RWPE1 (cell line): ENCODE measurements at places on chromosomes 2 and 18.

GRCh38 chr2:153870308-153870707 lies 1.4 kb upstream of the GALNT13 start:
- no peak for DNase-seq

DNA sequence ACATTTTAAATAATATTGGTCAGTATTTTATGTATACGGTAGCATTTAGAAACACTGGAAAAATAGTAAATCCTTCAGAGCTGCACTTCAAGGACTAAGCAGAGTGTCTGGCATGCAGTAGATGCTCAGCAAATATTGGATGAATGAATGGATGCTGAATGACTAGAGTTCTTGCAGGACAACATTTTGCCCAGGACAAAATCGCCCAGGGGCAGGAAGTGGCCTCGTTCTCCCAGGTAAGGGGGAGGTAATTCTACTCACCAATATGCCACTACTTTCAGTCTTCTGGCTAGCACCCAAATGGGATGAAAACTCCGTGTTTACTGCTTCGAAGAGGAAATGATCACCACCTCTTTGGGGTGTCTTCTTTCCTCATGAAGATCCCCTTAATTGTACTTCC lies 4.0 kb upstream of the DGUOK start:
- DNase-seq = no peak

DNA sequence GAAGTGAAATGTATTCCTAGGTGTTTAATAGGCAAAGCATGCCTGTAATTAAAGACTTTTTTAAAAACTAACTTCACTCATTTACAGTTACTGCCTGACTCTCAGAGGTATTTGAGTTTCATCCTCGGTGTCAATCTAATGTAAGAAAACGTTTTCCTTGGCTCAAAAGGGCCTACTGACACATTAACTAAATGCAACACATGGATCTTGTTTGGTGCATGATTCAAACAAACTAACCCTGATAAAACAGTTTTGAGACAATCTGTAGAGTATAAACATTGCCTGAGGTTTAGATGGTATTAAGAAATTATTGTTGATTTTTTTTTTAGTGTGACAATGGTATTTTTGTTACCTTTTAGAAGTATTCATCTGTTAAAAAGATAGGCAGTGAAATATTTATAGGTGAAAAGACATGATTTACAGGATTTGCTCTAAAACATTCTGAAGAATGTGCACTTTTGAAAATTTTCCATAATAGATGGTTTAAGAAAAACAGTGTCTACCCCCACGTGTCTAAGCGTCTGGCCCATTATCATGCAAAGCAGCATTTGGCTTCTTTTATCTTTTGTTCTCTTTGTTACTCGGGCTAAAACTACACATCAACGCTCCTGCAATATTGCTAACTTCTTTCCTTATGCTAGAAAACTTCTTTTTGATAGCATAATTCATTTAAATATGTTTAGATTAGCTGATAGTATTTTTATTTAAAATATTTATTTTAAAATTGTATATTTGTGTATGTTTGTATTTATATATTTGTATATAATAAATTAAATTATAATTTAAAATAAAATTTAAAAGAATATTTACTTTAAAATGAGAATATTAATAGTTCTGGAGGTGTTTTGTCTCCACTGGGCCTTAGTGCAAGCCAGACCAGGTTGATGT lies 160.2 kb upstream of the NDUFV2 start:
- DNase-seq = no peak

DNA sequence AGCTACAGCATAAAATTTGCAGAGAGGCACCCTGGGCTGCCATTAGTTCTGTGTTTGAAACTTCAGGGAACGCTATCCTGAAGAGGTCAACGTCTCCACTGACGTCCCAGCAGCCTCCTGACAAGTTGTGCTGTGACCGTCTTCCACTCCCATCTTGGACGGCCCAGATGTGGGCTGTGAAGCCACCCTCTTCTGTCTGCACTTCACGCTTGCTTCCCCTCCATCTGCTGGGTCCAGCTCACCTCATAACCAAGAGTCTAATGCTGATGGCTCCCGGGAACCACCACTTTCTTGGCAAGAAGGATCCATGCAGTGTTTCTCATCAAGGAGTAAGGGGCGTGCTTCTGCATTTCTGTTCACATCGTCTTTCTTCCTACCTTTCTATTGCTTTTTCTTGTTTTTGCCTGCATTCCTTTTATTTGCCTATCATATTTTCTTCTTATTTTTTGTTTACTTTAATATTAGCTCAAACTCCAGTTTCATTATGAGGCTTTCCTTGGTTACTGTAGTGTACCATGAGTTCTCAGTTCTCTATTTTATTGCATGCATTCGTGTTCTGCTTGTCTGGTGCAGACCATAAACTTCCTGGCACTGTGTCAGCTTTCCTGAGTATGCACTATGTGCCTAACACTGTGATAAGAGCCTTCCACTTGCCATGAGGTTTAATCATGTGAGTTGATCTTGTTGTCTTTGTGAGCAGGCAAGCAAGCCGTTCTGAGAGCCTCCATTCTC lies 631.8 kb upstream of the RAB6C start:
- no peak for DNase-seq

- no peak for DNase-seq
Observed at GRCh38 chr2:47214990-47215389, 59.9 kb upstream of the STPG4 start.

GRCh38 chr18:55864281-55864680 lies 276.3 kb upstream of the TCF4 start:
- no peak for DNase-seq

GRCh38 chr2:67137699-67138098 lies 259.4 kb upstream of the ETAA1 start:
- DNase-seq = no peak

DNA sequence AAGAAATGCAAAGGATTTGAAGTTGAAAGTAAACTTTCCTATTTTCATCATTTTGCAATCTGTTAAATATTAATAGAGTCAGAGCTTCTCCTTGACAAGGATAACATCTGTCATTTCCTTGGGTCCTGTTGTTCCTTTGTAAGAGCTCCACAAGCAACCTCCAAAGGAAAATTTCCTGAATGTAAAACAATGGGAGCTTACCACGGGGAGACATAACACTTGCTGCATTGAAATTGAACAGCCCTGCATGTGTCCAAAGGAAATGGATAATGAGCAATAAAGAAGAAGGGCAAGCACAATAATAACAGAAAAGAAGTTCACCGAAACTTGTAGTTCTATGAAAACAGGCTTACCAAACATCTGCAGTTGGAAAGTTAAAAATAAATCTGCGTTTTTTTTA lies 42.0 kb upstream of the SCG2 start:
- DNase-seq = no peak

DNA sequence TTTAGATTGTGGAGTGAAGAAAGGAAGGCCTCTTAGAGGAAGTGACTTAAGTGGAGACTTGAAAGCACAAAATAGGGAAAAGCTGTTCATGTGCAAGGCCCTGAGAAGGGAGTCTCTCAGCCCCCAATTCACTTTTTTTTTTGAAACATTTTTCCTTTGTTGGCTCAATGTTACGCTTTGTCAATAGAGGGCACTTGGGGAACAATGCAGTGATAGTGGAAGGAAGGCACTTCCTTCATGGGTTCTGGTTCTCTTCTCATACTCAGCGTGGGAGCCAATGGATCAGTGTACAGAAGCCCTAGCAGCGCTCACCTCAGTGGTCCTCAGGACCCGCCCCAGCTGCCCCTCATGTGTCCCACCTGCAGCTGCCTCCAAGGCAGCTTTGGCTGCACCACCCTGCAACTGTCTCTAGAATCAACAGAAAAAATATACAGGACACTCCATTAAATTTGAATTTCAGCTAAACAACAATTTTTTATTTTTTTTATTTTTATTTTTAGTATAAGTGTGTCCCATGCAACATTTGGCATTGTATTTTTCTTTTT lies 8.6 kb upstream of the C2orf42 start:
- DNase-seq = no peak

DNA sequence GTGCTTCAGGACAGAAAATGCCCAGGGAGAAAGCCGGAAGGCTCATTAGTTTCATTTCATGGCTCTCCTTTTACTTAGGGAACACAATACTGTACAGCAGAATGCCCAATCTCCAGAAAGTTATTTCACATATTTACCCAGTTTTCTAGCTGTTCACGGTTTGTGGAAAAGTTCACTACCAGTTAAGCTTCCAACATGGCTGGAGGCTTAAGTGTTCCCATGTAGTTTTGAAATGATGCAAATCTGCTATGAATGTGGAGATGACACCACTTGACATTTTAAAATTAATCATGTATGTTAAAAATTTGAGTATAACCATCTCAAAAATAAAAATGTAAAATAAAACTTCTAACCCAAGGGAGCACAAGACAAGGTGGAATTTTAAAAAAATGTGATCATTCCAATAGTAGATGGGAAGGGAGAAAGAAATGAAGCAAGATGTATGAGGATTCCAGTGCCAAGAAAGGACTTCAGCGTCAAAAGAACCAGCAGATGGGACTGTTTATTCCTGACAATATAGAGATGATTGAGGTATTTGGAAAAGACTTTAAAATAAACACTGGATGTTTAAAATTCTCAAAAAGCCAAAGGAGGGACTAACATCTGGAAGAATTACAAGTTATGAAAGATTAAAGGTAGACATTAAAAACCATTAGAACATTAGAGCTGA lies 60.9 kb upstream of the OSR1 start:
- no peak for DNase-seq

- DNase-seq = no peak
Observed at GRCh38 chr2:239022437-239023260, 174.8 kb downstream of the TWIST2 start.

GRCh38 chr2:121649149-121649595 lies at the start of gene CLASP1:
TSS of gene CLASP1 (minus strand) at chr2:121649462. CDS start at chr2:121605895, 43,567 bp downstream.
- peak; percentile 99 for DNase-seq

DNA sequence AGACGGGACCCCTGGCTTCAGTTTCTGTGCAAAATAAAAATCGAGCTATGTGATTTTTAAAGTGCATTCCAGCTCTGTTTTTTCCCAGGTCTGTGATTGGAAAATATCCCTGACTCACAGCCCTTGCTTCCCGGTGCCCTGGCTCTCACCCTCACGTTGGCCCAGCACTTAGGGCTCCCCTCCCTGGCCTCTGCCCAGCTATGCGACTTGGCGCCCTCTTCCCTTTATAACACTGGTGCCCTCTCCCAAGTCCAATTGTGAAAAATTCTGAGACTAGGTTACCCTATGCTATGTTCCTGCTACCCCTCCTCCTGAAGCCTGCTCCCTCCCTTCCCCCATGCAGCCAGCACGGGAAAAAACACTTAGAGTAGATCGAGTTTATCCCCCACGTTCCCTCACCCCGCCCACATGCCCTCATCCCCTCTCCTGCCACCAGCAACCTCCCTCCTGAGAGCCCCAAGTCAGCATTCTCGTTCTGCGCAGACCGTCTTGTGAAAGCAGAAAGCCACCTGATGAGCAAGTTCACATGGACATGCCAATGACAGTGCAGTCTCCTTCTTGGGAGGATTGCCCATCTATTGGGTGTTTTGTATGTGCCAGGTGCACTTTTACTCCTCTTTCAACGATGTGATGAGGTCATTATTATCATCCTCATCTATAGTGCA lies 228.8 kb downstream of the VAPA start:
- peak; percentile 30 for DNase-seq

DNA sequence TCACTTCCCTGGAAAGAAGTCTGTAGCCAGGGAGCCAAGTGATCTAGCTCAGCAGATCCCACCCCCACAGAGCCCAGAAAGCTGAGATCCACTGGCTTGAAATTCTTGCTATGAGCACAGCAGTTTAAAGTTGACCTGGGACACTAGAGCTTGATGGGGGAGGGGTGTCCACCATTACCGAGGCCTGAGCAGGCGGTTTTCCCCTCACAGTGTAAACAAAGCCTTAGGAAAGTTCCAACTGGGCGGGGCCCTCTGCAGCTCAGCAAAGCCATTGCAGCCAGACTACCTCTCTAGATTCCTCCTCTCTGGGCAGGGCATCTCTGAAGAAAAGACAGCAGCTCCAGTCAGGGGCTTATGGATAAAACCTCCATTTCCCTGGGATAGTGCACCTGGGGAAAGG lies 887.2 kb upstream of the LRATD1 start:
- DNase-seq = no peak

DNA sequence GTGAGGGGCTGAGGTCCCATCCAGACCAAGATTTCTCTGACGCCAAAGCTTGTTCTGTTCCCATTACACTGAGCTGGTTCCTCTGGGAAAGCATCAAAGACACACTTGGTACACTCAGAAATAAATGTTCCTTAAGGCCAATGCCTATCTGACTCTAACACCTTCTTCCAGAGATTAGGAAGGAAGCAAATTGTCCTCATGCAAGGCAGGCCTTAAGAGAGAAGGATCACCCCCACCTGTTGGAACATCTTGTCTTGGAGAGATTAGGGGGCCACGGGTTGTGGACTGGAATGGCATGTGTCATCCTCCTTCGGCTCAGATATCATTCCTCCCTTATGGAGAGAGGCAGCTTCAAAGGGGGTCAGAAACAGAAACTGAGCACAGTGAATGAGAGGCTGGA lies 100.2 kb downstream of the ANKRD44 start:
- DNase-seq = no peak

GRCh38 chr2:67169417-67170140 lies 227.6 kb upstream of the ETAA1 start:
- no peak for DNase-seq

- DNase-seq = no peak
Observed at GRCh38 chr2:230981704-230982103, 14.2 kb upstream of the SPATA3 start.

DNA sequence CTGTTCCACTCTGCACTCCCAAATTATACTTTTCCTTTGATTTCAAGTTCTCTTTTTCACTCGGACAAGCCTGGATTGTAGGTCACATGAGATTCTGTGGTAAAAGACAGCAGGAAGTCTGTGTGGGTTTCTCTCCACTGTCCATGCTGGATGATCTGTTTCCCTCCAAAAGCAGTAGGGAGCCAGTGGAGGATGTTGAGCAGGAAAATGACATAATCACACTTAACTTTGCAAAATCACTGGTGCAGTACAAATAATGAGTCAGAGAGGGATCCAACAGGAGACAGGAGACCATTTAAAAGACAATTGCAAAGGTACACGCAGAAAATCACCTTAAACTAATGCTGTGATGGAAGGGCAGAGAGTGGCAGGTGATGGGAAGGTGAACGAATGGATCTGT lies 301.3 kb downstream of the ZNF407 start:
- DNase-seq = peak; percentile 14

- no peak for DNase-seq
Observed at GRCh38 chr18:56563568-56563967, 74.8 kb downstream of the TXNL1 start.

- no peak for DNase-seq
Observed at GRCh38 chr2:232533944-232534710, 5.4 kb upstream of the CHRNG start.

DNA sequence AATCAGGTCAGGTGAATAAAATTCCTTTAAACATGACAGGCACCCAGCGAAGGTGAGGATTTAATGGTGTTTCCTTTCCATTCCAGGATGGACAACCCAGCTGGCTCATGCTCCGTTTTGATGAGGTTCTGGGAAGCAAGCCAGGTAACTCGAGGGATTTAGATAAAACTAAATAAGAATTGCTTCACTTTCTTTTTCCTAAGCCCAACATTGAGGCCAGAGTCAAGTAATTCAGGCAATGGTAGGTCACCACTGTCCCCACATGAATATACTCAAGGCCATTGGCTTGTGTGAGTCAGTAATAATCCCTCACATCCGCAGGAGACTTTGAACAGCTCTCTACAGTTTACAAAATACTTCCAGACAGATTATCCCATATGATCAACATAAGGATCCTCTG lies 16.2 kb upstream of the LRATD1 start:
- DNase-seq = no peak
